ENCODE measurements at places on chromosomes 1 and 21.

GRCh38 chr1:2088458-2088857 is 38.2 kb downstream of the PRKCZ start:
- DNase-seq, result no peak

GRCh38 chr1:229984310-229984991 is 82.6 kb upstream of the GALNT2 start:
- DNase-seq, result no peak

GRCh38 chr1:200351425-200351824 is 58.4 kb downstream of the ZNF281 start:
- no peak for DNase-seq

- no peak for DNase-seq
Observed at GRCh38 chr1:210855440-210855839, 278.5 kb downstream of the KCNH1 start.

GRCh38 chr1:57329001-57329527 is 94.8 kb downstream of the DAB1 start:
- no peak for DNase-seq
